ENCODE measurements at places on chromosomes 7 and 10.

- DNase-seq: no peak
These were observed 1.8 kb downstream of the SEMA3C start for GRCh38 chr7:80916770-80917741.

DNA sequence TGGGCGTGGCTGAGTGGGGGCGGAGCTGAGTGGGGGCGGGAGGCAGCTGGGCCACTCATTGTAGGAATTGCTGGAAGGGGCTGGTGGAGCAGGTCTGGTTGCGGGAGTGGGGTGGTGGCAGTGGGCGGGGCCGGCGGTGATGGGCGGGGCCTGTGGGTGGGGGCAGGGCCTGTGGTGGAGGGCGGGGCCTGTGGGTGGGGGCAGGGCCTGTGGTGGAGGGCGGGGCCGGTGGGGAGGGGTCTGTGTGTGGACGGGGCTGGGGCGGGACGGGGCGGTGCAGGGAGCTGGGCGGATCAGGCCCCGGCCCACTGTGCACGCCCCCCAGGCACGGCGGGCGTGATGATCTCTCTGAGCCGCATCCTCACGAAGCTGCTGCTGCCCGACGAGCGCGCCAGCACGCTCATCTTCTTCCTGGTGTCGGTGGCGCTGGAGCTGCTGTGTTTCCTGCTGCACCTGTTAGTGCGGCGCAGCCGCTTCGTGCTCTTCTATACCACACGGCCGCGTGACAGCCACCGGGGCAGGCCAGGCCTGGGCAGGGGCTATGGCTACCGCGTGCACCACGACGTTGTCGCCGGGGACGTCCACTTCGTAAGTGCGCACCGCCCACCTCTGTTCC, 14.0 kb downstream of the SLC29A4 start:
- DNase-seq: peak; percentile 67

- DNase-seq: no peak
These were observed 86.8 kb downstream of the NPTX2 start for GRCh38 chr7:98703916-98704315.

- DNase-seq: no peak
These were observed 225.3 kb upstream of the INHBA start for GRCh38 chr7:41928166-41928565.

- no peak for DNase-seq
These were observed 83.2 kb downstream of the HBP1 start for GRCh38 chr7:107251963-107252362.

GRCh38 chr7:55473932-55474331, 98.4 kb downstream of the VOPP1 start:
- no peak for DNase-seq

- no peak for DNase-seq
These were observed 26.0 kb downstream of the ADD3 start for GRCh38 chr10:110033701-110034235.

DNA sequence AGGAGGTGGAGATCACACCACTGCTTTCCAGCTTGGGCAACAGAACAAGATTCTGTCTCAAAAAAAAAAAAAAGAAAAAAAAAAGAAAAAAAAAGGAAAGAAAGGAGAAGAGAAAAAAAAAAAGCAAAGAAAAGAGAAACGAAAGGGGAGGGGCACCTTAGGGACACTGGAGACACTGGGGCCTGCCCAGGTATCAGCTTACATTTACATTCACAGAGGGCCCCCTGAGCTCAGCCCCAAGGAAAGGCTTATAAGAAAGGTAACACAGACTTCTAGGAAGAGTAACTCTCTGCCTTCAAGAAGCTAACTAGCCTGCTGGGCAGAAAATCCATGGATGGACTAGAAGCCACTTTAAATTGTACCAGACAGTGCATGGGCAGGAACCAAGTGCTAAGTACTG, 108.8 kb downstream of the NPY start:
- no peak for DNase-seq

GRCh38 chr7:37438906-37439652, 9.6 kb downstream of the ELMO1 start:
- no peak for DNase-seq

GRCh38 chr10:132631338-132631735, 93.8 kb downstream of the INPP5A start:
- DNase-seq: no peak

- DNase-seq: peak; percentile 65
These were observed 10.7 kb upstream of the KMT2E start for GRCh38 chr7:105003275-105003674.

DNA sequence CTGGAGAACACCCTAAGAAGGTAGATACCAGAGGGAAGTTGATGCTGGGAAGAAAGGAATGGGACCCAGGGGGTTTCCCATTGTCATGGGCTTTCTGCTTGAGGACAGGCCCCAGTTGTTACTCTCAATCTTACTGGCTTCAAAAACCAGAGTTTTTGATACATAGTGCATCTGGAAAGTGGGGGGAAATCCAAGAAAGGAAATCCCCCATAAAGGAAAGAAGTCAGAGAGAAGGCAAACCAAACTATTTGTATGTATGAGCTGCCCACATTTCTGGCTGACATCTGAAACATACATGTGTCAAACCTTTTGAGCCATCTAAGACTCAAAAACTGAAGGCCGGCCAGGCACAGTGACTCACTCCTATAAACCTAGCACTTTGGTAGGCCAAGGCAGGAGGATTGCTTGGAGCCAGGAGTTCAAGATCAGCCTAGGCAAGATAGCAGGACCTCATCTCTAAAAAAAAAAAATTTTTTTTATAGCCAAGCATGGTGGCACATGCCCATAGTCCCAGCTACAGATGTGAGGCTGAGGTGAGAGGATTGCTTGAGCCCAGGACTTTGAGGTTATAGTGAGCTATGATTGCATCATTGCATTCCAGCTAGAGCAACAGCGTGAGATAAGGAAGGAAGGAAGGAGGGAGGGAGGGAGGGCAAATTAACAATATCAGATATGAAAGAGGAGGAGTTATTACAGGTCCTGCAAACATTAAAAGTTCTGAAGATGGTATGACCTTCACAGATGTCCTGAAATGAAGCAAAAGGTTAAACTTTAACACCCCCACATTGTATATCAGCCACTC, 6.7 kb upstream of the COA1 start:
- no peak for DNase-seq

DNA sequence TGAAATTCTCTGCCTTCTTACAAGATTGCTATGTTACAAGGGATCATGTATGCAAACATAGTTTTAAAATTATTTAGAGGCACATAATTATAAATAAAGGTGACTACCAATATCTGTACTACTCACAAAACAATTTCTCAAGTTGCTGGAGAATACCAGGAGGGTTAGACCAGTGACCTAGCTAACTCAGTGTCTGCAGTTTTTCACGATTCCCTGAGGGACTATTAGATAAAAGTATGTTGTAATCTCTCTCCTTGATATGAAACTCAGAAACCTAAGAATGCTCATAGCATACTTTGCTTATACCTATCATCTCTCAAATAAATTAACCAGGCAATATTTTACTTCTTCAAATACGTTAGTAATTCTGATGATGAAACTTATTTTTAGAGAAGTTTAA, 534.0 kb upstream of the ANKRD30A start:
- no peak for DNase-seq

DNA sequence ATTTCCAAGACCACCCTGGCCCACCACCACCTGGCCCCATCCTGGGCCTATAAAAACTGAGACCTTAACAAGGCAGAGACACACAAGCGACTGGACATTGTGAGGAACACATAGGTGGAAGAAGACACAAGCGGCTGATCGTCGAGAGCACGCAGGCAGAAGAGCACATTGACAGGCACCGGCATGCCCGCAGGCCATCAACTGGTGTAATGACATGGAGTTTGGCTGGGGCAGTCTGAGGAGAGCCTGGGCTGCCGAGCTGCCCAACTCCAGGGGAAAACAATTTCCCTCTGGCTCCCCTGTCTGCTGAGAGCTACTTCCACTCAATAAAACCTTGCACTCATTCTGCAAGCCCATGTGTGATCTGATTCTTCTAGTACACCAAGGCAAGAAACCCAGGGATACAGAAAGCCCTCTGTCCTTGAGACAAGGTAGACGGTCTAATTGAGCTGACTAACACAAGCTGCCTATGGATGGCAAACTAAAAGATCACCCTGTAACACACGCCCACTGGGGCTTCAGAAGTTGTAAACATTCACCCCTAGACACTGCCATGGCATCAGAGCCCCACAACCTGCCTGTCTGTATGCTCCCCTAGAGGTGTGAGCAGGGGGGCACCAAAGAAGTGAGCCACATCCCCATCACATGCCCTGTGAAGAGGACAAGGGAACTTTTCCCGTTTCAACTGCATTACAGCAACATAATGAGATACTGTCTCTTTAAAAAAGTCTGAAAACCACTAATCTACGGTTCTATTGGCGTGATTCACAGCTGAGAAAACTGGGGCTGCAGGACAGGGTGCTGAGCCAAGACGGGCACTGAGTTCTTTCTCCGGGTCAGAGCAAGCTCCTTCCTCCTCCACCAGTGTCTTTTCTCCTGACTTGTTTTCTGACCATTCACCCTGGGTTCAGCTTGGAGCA, 18.5 kb upstream of the TNS3 start:
- no peak for DNase-seq

GRCh38 chr10:129845111-129845753, 118.8 kb downstream of the EBF3 start:
- no peak for DNase-seq

GRCh38 chr7:86914551-86914950, 144.9 kb downstream of the ELAPOR2 start:
- peak; percentile 5 for DNase-seq

DNA sequence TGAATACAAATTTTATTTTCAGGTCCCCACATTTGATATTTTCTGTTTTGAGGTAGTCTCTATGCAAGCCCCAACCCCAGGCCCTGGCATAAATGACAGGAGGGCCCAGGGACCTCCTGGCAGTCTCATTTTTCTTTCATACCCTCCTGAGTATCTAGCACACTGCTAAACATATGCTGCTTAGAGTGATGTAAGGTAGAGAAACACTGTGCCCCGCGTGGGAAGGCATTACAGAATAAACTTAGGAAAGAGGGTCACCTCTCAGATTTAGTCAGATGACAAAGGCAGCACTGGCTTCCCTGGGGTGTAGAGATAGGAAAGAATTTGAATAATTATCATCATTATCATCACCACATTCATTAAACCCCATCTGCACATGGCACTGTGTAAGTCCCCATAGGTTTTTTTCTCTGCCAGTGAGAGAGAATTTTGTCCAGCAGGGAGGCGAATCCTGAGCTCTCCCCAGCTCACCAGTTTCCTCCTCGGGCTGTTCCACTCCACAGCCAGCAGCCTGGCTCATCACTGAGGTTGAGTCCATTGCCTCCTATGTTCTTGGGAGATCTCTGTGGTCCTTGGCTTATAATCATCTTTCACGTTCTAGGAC, 507.3 kb upstream of the GALNT17 start:
- DNase-seq: no peak

DNA sequence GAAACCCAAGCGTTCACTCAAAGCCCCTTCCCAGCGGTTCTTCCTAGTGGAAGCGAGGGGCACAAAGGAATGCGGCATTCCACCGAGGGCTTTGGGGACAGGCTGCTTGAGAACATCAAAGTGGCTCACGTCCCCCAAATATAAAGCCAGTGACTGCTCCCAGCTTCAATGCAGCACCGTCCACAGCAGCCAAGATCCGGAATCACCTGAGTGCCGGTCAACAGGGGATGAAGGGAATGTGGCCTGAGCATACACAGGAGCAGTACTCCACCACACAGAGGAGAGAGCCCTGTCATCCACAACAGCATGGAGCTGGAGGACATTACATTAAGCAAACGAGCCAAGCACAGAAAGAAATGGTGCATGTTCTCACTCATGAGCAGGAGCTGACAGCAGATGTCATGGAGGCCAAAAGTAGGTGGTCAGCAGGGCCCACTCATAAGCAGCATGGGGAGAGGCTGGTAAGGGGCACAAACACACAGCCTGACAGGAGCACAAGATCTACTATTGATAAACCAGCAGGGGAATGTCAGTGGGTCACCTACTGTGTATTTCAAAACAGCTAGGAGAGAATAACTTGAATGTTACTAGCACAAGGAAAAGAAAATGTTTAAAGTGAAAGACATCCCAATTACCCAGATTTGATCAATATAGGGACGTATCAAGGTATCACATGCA, 79.5 kb downstream of the DIP2C start:
- DNase-seq: no peak

DNA sequence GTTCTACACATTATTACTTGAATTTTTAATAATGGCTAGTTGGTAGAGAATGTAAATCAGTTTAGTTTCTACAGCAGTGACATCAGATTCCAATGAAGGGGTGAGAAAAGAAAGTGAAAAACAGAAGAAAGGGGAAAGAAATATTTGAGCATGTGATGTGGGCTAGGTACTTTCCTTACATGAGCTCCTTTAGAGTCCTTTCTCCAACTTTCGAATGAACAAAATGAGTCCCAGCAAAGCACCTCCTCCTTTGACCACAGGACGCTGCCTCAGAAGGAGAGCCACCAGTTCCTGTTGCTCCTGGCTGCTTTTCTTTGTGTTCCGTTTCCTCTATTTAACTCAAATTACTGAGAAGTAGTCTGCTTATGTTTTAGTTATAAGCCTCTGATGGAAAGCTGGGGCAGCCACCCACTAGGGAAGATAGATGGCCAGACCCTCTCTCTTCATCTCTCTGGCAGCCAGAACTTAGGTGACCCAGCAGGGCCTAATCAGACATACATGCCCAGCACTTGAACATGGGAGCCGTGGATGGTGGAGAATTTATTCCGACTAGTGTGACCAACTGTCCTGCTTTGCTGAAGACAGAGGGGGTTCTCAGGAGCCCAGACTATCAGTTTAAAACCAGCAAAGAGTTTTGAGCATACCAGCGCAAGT, 82.4 kb upstream of the NME8 start:
- DNase-seq: peak; percentile 7

GRCh38 chr10:124607693-124608092, 136.5 kb downstream of the FAM53B start:
- no peak for DNase-seq

- DNase-seq: no peak
These were observed 53.1 kb downstream of the CPED1 start for GRCh38 chr7:121041516-121042148.

- DNase-seq: no peak
These were observed 77.1 kb upstream of the NME8 start for GRCh38 chr7:37771342-37771741.

GRCh38 chr7:158743219-158743618, 38.6 kb upstream of the NCAPG2 start:
- no peak for DNase-seq

- no peak for DNase-seq
These were observed 86.0 kb downstream of the NEBL start for GRCh38 chr10:20811131-20811530.

DNA sequence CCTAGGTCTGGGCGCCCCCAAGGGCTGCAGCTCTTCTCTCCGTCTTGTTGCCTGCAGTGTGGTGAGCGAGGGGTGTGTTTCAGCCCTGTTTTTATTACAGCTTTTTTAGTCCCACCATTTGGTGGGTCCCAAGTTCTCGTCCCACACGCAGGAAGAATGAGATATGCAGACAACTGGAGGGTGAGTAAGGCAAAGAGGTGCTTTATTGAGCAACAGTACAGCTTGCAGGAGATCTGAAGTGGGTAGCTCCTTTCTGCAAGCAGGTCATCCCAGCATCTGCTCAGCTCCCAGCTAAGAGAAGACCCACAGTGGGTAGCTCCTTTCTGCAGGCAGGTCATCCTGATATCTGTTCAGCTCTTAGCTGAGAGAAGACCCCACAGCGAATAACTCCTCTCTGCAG, 28.2 kb downstream of the C10orf67 start:
- DNase-seq: no peak

GRCh38 chr10:127149501-127150081, 46.8 kb downstream of the INSYN2A start:
- DNase-seq: no peak

GRCh38 chr7:31602041-31602625, 84.9 kb upstream of the PPP1R17 start:
- no peak for DNase-seq

Measured in CD4-positive, alpha-beta T cell treated with Interleukin-2 at 100 ng/mL for 4 hours (primary cell).